GM13977 (cell line): ENCODE measurements at places on chromosomes 2 and 18.

GRCh38 chr2:174683392-174683759, 80.9 kb downstream of the CHRNA1 start:
- peak; percentile 68 for DNase-seq

DNA sequence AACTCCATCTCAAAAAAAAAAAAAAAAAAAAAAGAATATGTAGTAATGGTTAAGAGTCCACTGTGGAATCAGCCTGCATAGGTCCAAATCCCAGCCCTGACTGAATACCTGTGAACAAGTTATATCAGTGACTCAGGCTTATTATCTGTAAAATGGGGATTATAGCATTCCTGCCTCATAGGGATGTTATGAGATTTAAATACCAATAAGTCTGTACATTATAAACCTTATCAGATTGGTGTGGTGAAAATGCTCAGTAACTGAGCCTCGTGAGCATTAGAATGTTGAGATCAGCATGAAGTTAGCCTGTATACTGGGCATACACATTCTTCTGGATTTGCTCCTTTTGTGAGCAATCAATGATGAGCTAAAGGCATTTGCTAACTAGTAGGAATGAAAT, 3.0 kb upstream of the AMMECR1L start:
- no peak for DNase-seq

GRCh38 chr2:204354442-204354856, 190.8 kb upstream of the PARD3B start:
- DNase-seq: no peak

- no peak for DNase-seq
Measured at GRCh38 chr18:42082415-42083234, 127.6 kb downstream of the PIK3C3 start.

- DNase-seq: no peak
Measured at GRCh38 chr2:44549099-44549471, 187.3 kb downstream of the CAMKMT start.

GRCh38 chr18:31667185-31667584, 17.2 kb downstream of the B4GALT6 start:
- DNase-seq: no peak

DNA sequence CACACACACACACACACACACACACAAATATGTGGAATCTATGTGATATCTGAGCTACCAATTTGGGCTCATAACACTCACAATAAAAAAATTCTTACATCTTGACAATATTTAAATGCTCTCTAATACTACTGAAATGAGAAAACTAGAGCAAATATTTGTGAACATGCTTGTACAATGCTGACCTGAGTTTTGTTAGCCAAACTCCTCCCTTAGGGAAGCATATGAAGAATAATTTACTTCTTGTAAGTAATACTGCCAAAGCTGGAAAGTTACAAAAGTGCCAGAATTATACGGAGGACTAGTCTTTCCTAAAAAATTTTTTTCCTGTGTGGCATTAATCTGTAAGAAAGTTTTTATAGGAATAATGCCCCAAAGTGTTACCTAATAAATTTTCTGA, 18.5 kb downstream of the MBD2 start:
- DNase-seq: no peak

- no peak for DNase-seq
Measured at GRCh38 chr2:4882421-4882820, 809.8 kb upstream of the SOX11 start.

GRCh38 chr2:180739070-180739469, 241.3 kb upstream of the UBE2E3 start:
- no peak for DNase-seq

DNA sequence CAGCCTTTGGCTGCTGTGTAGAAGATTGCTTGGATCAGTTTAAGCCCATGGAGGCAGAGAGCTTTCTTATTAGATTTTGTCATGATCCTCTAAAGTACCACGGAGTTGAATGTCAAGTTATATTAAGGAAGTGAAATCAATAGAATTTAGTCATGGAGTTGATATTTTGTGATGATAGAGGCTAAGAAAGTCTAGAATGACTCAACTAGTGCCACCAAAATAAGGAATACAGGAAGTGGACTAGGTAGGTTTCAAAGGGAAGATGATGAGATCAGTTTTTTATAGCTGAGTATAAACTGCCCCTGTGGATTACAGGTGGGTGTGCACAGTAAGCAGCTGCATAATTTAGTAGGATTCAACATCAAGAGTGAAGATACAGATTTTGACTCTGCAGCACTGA, 25.2 kb downstream of the FBXO36 start:
- DNase-seq: peak; percentile 42

DNA sequence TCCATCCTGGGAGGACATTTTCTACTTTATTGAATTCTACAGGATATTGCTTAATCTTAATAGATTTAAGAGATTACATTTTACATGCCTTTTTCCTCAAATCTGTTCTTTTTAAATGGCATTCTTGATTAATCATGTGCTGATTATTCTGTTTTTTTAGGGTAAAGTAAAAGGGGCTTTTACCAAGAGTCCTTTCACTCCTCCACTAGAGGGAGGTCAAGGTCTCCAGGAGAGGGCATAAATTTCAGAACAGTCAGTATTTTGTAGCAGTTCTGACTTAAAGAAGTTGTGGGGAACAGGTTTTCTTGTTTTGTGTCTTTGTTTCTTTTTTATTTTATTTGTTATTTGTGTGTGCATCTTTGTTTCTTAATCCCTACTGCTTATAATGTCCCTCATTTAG, 25.4 kb downstream of the WDR75 start:
- DNase-seq: no peak

GRCh38 chr2:48251437-48252148, 278.4 kb upstream of the STON1 start:
- DNase-seq: no peak

GRCh38 chr2:46786228-46786627, 129.4 kb downstream of the MCFD2 start:
- DNase-seq: no peak

GRCh38 chr2:126775300-126775985, 119.5 kb downstream of the GYPC start:
- no peak for DNase-seq
